ENCODE measurements at places on chromosomes 12 and 14.

DNA sequence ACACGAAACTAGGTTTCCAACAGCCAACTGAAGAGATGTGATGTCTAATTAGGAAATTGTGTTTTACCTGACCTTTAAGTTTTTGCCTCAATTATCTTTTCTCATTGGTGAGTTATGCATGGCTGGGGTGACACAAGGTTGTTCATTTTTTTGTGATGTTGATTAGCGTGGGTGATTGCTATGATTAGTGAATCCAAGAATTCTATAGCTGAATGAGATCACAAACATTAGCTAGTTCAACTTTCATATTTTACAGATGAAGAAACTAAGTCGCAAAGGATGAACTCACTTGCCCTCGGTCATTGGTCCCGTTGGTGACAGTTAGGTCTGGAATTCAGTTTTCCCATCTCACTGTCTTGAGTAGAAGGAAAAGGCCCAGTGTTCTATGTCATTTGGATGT lies 32.6 kb upstream of the LMNTD1 start:
- no peak for DNase-seq

DNA sequence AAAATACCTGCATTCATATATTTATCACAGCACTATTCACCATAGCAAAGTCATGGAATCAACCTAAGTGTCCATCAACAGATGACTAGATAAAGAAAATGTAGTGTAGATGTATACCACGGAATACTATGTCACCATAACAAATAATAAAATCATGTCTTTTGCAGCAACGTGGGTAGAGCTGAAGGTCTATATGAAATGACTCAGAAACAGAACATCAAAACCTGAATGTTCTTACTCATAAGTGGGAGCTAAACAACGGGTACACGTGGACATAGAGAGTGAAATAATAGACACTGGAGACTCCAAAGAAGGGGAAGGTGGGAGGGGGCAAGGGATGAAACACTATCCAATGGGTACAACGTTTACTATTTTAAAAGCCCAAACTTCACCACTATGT lies 37.9 kb downstream of the SLC38A1 start:
- DNase-seq = no peak

DNA sequence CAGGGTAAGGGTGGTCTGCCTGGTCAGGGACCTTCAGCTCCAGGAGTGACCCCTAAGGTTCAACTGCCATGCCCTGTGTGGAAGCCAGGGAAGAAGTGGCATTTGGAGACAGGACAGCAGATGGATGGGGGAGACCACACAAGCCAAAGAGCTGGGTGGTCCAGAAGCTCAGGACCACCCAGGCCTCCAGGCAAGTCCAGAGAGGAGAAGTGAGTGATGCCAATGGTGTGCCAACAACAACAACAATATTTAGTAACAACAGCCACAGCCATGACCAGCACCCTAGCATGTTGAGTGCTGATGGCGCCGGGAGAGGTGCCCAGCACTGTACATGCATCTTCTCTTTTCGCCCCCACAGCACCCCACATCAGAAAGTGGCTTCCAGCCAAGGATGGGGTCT lies 113.7 kb downstream of the ESRRB start:
- no peak for DNase-seq

DNA sequence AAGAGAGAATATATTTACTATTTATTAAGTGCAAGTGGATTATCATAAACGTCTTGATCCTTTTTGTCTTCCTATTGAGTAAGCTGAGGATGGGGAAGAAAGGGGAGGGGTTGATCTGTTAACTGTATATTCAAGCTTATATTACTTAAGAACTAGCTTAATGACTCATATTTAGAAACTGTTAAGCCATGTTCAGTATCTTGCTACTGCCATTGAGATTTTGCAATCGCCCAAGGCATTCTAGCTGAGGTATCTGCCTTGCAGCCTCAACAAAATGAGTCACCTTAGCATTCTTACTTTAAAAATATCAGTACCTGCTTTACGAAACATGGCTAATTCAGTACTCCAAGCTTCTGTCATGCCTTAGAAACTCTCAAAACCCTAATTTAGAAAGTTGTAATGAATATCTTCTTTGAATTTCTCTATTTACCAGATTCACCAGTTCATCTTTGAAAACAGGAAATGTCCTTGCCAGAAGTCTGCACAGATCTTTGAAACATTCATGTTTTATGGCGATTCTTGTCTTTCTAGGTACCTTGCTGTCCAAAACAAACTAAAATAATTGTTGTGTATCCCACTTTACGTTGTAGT lies 76.1 kb downstream of the ALG10B start:
- DNase-seq = no peak

DNA sequence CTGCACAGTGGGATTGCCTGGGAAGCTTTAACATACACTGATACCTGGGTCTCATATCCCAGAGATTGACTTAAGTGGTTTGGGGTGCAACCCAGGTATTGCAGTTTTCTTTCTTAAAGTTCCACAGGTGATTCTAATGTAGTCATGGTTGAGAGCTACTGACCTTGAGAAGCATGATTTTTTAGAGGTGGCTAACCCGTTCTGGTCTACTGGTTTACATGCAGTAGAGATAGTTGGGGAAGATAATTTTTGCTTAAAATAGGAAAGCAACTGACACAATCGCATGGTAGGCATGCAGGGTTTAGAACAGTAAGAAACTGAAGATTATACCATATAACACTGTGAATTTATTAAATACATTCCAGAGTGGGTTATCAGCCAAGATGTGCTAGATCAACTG lies 134.2 kb upstream of the DNM1L start:
- no peak for DNase-seq

- DNase-seq = peak; percentile 74
These were observed 19.6 kb downstream of the POMT2 start for GRCh38 chr14:77301103-77301502.

DNA sequence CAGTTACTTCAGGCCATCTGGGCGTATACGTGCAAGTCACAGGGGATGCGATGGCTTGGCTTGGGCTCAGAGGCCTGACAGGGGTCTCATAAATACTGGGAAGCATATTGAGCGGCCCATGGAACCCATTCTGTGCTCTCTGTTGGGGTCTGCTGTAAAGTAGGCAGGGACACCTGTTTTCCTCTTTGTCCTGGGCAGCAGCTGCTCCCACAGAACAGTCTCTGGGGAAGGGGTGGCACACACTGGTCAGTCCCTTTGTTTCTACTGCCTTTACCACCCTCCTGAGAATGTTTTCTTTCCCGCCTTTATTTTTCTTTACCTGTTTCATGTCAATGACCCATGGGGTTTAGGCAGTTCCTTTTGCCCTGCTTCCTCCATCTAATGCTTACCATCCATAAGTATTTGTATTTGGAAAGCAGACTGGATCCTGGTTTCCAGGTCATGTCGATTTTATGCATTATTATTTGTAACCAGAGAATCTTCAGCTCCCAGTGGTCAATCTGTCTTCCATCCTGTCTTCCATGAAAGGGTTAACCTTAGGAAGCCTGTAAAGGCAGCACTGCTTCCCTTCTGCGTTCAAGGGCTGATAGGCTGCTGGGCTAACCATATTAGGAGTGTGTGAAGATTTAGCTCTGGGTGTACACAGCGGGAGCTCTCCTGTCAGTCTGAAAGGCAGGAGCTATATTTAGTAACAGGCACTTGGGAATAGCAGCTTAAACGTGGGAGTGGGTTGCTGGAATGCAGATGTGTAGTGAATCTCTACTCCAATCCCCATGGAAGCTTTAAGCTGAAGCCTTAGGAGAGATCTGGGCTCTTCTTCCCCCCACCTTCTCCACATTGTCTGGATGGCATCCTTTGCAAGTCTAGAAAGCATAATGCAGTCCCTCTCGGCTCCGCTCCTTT lies 124.0 kb downstream of the DYRK2 start:
- DNase-seq = no peak

DNA sequence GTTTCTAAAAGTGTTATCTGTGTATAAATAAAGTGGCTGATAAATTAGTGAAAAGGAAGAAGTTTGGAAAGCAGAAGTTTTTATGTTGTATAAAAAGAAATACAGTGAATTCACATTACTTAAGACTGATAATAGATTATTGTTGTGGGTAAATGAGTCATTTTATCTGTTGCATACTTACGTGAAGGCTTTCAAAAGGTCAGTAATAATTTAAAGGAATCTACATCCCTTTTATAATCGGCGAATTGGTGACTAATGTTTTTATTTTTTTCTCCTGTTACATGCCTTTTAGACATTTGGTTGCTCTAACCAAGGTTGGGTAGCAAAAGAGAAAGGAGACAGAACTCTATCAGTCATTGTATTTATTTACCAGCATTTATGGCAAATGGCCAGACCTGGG lies 155.9 kb downstream of the SLC41A2 start:
- DNase-seq = no peak

- no peak for DNase-seq
These were observed 8.7 kb upstream of the RCOR1 start for GRCh38 chr14:102583726-102584125.

- DNase-seq = no peak
These were observed 129.5 kb downstream of the EXOC5 start for GRCh38 chr14:57139173-57139572.

DNA sequence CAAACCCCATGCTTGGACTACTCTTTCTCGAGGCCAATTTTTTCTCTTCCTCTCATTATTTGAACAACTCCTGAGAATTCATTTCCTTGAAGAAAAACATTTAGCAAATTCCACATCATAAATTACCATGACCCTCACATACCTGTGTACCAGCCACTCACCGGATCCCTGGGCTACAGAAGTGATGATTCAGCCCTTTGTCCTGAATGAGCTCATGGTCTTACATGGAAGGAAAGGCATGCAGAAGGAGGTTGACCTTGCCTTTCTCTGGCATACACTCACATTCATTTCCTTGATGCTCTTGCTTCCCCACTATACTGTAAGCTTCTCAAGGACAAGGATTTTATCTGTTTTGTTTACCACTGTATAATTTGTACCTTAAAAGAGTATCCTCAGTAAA lies 191.5 kb downstream of the SLC5A8 start:
- no peak for DNase-seq

GRCh38 chr12:122437656-122438121 lies 15.2 kb upstream of the CLIP1 start:
- no peak for DNase-seq

DNA sequence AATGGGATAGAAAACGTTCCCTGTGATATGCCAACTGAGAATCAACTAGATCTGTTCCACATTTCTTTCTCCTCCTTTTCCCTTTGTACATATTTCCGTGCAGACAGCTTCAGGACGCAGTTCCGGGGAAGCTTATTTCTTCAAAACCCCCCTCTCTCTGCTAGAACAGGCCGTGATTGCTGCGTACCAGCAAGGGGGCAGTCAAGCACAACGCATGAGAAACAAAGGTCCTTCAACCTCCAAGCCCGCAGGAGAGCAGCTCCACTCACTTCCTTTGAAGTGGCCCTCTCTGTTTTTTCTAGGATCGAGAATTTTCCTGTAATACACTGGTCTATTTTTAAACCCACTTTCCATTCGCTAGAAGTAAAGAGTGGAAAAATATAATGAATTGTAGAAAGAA lies 80.8 kb downstream of the ZNF664 start:
- DNase-seq = no peak

GRCh38 chr12:84506282-84506681 lies 406.3 kb downstream of the SLC6A15 start:
- no peak for DNase-seq

GRCh38 chr14:69291396-69291795 lies 31.4 kb downstream of the GALNT16 start:
- no peak for DNase-seq

GRCh38 chr12:107544937-107545336 lies 140.7 kb upstream of the PWP1 start:
- DNase-seq = no peak

Measured in ascending aorta (tissue), 2 donors.